Kidney (tissue), 22 donors: ENCODE measurements at places on chromosomes 2 and 18. TPM values are rescaled to one million over a fixed set of nuclear protein-coding genes. Genes with fewer than 3 reads are reported as not detected.
A peak's percentile ranks its signal among the peaks of the same experiment; 100 is the strongest.

DNA sequence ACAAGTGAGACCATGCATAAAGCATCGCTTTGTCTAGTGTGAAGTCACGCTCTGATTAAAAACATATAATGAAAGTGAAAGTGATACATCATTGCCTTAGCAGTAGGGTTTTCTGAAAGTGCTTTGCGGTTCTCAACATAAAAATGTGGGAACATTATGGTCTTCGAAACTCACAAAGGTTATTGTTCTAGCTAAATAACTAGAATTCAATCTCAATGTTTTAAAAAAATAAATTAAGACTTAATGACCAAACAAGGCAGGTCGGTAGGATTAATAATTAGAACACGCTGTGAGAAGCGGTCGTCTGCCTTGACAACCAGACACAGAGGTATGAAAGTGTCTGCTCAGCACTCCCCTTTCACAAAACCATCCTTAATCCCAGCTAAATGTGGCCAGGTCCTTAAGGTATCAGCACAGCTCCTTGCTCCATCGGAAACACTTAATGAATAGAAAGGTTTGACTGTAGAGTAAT lies 42.2 kb downstream of the KLHL14 start:
- DNase-seq: no peak

- no peak for DNase-seq
Measured at GRCh38 chr2:50958504-50958903, 73.4 kb downstream of the NRXN1 start.

GRCh38 chr2:9842487-9843228 lies 616 bp upstream of the TAF1B start:
- no peak for DNase-seq

GRCh38 chr18:54279477-54280219 lies 10.3 kb downstream of the POLI start:
- no peak for DNase-seq

- DNase-seq: no peak
Measured at GRCh38 chr18:75206452-75207309, 2.3 kb downstream of the PTGR3 start.

DNA sequence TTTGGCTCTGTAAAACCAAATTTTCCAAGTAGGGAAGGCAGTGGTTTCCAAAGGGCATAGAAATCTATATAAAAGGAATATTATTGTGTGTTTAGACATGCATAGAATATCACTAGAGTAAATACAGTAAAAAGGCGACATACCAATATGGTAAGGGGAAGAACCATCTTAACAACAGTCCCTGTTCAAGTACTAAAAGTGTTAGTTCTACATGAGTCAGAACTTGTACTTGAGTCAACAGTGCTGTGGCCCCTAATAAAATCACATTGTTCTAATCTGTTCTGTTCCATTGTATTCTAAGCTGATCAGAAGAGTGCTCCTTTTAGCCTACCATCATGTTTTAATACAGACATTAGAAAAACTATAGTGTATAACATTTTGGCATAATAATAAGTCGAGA lies 36.1 kb upstream of the TNFRSF11A start:
- no peak for DNase-seq

GRCh38 chr18:75064513-75064905 lies 144.4 kb downstream of the PTGR3 start:
- no peak for DNase-seq

DNA sequence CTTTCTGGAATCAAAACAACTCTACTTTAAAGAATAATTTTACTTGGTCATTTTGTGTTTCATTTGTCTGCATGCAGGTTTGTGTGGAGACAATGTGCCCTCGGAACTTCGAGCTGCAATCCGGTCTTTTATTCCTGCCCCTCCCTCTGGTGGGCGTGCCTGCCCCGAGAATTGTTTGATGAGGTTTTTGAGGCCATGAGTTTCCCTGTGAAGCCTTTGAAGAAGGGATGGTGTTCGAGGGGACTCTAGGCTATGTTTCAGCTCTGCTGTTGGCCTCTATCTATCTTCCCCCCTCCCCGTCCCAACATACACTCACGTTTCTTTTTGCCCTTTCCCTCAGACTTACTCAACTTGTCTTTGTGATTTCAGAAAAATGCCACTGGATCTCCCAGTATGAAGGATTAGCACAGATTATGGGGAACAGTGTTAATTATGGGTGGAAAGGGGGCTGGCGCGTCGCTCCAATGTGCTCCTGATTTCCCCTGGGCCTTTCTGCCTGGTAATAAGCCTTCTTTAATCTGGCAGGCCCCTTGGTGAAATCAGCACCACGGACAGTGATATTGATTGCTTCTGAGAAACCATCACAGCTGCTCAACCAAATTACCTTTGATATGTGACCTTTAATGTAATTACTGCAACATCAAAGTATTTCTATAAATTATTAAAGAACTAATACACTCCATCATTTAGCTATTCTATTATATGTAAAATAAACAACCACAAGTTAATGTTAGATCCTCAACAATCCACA lies 82.2 kb downstream of the CELF4 start:
- DNase-seq: no peak

DNA sequence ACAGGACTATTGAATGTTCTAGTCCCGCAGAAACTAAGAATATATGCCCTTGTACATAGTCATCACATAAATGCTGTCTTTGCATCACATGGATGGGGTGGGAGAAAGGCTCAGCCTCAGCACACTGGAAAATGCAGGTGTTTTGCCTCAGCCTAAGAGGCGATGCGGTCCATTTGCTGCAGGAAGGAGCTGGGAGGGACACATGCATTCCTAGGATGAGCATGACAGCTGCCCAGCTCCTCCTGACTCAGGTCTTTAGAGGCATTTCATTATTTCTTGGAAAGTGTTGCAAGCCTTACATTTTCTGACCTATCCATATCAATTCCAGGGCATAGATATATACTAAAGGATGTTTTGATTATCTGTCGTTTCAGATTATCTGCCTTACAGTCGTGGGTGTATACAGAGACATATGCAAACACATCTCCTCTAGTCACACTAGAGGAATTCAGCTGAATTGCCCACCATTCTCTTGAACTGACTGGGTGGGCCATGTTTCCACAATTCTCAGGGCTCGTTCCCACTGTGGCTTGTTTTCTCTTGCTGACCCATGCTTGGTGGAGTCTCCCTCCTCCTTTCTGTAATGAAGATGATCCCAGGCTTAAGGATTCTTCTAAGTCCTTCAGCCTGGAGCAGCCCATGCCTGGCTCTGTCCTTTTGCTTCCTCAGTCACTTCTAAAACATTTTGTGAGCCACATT lies 156.9 kb downstream of the SETBP1 start:
- peak; percentile 84 for DNase-seq

- DNase-seq: no peak
Measured at GRCh38 chr18:47163241-47163640, 12.9 kb downstream of the IER3IP1 start.

DNA sequence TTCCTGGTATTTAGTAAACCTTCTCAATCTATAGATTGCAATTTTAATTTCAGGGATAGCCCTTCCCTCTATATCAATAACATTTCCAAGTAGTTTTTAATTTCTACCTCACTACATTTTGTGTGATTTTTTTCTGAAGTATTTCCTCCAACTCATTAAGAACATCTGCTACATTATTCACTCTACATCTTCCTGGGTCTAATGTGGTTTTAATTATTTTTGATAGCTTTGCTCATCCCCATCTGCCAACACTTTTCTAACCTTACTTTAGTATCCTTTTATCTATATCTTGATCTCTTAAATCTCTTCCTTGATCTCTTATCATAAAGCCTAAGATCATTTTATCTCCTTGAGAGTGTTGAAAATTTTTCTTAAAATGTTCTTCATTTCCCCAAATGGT lies 278.3 kb upstream of the CYP26B1 start:
- DNase-seq: no peak

DNA sequence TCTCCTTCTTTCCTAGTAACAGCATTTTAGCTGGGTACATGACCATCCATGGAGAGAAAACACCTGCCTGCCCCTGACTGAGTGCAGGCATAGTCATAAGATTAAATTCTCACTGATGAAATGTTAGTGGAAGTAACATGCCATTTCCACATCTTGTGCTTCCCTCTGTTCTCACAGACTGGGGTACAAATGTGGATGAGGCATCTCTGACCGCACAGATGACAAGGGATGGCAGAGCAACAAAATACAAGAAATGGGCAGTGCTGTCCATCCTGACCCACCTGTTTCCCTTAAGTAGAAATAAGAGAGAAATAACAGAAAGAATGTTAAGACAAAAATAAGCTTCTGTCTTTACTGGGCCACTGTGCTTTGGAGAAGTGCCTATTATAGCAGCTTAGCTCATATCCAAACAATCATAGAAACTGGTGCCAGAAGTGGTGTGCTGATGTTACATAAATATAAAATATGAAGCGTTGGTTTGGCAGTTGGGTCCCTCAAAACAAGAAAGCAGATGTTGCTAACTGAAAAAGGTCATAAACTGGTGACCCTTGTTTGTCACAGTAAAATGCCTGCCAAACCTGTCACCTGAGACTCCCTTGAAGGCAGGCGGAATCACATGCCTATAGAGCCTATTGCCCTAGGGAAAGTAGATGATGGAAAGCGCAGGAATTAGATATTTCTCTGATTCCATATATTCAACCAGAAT lies 72.4 kb upstream of the CCDC150 start:
- DNase-seq: peak; percentile 35

DNA sequence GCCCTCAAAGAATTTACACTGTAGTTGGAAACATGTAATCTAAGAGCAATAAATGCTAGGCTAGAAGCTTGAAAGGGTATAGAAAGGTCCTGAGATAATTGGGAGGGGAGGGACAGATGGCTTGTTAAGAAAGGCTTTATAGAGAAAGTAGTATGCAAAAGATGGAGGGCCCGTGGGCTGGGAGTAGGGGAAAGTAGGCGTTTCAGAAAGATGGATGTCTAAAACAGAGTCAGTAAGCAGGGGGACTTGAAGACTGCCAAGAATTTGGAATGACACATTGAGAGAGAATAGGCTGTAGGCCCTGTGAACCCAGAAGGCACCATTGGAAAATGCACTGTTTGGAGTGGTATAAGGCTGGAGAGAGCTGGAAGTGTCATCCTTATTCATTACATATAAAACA lies 822 bp downstream of the PSMG2 start:
- no peak for DNase-seq

- DNase-seq: no peak
Measured at GRCh38 chr18:9055185-9055584, 47.3 kb upstream of the NDUFV2 start.

GRCh38 chr18:7605705-7606104 lies 38.6 kb downstream of the PTPRM start:
- no peak for DNase-seq

DNA sequence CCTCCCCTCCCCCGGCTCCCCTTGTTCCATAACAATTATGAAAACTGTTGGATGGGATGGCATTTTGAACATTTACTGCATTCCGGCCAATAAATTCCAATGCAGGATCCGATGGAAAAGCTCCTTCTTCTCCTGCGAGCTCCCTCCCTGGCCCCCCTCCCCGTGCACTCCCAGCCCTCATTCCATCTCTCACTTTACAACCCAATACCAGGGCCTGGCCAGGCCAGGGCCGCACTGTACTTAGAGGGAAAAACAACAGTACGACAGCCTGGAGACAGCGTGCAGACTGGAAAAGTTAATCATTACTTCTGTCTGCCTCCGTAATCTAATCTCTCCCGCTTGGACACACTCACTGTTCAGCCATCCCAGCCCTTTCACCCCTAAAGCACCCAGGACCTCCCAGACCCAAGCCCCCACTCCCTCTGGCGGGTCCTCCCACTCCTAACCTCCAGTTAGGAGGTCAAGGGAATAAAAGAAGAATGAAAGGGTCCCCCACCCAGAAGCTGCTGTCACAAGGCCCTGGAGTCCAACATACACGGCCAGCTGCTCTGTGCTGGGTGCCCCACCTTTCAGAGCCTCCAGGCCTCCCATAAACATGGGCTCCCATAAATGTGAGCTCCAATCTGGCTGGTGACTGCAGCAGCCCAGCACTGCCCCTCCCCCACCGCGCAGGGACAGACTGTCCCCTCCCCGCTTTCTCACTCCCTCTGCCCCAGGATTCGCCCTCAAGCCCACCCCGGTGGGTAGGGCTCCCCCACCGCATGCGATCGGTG lies 20.6 kb downstream of the SMAD7 start:
- peak; percentile 96 for DNase-seq

DNA sequence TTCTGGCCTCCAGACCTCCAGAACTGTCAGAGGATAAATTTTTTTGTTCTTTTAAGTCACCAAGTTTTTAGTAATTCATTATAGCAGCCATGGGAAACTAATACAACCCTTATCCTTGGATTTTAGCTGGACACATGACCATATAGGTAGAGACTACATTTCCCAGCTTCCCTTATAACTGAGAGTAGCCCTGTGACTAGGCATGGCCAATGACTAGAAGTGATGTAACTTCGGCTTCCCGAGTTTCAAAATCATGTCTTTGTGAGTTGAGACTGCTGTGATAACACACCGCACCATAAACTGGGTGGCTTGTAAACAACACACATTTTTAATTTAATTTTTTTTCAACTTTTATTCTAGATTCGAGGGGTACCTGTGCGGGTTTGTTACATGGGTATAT lies 134.0 kb upstream of the SERTAD2 start:
- DNase-seq: no peak

- peak; percentile 83 for DNase-seq
Measured at GRCh38 chr2:136116151-136116812, 1.7 kb downstream of the CXCR4 start.

DNA sequence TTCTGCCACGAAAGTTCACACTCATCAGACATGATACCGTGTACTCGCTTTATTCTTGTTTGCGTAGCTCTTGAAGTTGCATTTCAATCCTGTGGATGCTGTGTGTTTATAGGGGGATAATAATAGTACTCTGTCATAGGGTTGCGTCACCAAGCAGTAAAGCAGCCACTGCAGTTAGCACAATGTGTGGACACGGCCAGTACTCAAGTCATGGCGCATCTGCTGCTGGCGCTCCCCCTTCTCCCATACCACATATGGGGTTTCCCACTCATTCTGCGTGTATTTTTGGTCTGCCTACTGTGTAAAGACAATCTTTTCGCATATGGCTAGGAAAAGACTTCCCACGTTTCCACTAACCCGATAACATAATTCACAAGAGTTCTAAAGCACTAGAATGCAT lies 2.1 kb upstream of the ZBTB14 start:
- no peak for DNase-seq

CHN1 gene
- total RNA-seq: 14.1 TPM

UGT1A7 gene
- total RNA-seq: 0.35 TPM

ADD2 gene
- 2.9 TPM for total RNA-seq

RNF152 gene
- 45.0 TPM for total RNA-seq

ST8SIA3 gene
- total RNA-seq: not detected

TMEM17 gene
- total RNA-seq: 3.2 TPM

APCDD1 gene
- 22.9 TPM for total RNA-seq

CHRNA1 gene
- total RNA-seq: not detected
